ENCODE measurements at places on chromosomes 5 and 9.

DNA sequence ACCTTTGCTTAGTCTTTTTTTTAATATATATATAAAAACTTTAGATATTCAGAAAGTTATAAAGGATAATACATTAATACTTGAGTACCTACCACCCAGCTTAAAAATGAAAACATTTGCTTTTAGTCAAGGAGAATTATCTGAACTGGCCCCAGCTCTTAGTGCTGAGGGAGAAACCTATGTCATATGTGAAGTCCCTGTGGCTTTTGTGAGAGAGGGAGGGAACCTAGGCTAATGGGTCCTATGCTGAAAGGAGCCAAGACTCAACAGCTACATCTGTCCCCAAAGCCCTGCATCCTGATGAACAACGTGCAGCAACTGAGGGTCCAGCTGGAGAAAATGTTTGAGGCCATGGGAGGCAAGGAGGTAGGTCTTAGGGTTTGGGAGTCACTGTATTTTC, 92.0 kb upstream of the RUSC2 start:
- no peak for DNase-seq

GRCh38 chr9:127999461-127999860, 18.7 kb upstream of the EEIG1 start:
- no peak for DNase-seq

- DNase-seq = no peak
These were observed 154.3 kb downstream of the C5orf15 start for GRCh38 chr5:133814152-133814551.

DNA sequence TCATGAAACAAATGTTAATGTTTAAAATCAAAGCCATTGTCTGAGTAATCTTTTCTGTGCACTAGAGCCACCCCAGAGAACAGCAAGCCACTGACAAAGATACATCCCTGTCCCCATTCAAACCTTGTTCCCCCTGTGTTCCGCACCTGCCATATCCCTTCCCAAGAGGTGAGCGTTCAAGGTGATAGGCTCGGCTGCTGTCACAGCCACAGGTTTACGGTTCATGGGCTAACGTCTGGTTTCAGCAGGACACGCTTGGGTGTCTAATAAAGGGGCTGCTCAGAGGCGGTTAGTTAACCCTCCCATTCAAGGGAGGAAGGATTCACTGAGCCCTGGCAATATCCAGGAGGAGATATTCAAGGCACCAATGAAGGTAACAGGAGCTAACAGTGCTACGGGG, 24.5 kb upstream of the LAMC3 start:
- no peak for DNase-seq

- DNase-seq = no peak
These were observed 436.6 kb downstream of the DTWD2 start for GRCh38 chr5:118551716-118552115.

DNA sequence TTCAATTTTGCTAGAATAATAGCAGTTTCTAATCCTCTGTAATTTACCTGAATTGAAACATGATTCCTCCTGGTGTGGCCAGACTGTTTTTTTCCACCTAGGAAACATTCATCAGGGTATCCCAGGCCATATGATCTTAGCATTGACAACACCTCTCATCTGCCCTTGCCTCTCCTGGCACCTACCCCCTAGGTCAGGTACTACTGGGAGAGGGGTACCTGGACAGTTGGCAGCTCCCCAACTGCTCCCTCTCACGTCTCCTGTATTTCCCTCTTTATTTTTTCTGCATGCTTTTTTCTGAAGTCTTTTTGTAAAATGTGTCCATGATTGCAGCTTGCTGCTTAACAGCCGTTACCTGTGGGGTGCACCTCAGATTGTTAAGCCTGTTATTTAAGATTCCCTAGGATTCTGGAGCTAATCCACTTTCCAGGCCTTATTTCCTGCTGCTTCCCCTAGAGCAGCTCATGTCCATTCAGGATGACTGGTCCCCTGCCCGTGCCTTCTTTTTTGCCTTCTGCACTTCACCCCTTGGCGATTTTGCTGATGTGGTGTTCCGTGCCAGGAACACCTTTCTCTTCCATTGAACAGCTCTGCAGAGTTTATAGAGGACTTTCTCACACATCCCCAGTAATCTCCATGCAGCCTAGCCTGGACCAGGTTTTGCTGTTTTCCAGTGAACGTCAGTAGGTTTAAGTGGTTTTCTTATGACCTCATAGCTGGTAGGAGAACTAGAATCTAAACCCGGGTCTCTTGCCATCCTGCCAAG, 33.6 kb downstream of the SNX30 start:
- DNase-seq = peak; percentile 28

DNA sequence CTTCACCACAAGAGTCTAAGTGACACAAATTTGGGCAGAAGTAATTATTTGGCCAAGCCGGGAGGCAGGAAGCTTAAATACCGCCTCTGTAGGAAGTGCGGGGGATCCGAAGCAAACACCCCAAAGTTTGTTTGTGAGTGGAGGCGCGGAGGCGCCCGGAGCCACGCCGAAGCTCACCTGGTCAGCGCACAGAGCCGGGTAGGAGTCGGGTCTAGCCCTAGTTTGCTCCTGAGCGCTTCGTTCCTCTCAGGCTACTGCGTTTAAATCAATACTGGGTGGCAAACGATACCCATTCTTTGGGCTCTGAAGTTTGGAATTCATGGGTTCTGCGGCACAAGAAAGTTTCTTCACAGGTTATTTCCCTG, 855 bp downstream of the MCC start:
- peak; percentile 36 for DNase-seq

GRCh38 chr5:123429993-123430392, 6.8 kb upstream of the CEP120 start:
- no peak for DNase-seq

DNA sequence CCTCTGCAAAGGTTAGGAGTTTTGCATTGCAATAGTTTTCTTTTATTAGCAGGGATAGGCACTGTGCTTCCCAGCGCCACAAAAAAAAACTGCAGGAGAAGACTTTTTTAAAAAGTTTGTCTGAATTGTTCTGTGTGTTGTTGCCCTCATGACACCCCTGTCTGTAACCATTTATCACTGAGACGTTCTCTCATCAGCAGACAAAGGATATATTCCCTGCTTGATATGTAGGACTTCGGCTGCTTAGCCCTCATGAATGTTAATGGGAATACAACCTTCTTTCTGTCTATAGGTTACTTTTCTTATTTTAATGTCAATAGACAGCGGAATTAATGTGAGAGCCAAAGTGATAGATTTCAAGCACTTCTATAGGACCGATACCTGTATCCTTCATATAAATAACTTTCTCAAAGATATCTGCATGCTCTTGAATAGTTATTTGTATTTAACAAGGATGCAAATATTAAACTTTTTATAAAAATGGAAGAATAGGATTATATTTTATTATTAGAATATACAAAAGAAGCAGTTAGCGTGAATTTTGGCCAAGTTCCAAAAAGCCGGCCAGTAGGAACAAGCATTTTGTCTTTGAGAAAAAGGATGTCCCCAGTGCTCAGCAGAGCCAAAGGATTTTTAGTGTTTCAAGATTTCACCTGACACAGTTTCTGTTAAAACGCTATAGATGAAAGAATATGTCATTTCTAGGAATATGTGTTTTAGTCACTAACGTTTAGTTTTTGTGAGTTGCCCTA, 1.5 kb upstream of the LYSMD3 start:
- no peak for DNase-seq

GRCh38 chr9:82254646-82255367, 266.2 kb downstream of the SPATA31D1 start:
- DNase-seq = no peak

DNA sequence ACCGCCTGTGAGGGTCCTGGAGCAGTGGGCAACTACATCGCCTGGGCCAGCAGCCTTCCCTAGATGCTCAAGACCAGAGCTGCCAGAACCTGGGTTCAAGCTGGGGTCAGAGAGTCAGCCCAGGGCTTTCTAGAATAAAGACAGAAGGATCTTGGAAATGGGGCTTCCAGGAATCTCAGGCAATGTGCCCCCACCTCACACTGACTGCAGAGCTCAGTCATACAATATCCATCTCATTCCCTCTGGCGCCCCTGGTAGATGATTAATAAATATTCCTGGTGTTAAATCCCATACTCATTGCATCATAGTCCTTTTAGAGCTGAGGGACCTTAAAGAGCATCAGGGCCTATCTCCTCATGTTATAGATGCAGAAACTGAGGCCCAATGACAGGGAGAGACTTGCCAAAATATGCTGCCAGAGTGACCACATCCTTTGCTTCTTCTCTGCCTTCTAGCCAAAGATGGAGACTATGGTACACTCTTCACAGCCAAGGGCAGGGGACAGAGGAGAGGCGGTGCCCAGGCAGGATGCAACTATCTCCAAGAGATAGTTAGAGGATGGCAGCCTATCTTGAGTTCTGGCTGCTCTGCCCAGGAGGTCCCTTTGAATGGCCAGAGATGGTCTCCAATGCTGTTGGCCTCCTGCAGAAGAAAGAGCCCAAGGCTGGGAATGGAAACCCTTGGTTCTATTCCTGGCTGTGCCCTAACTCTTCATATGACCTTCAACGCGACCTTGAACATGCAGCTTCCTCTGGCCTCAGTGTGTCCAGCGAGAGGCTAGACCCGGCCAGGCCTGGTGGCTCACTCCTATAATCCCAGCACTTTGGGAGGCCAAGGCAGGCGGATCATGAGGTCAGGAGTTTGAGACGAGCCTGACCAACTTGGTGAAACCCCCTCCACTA, 36.2 kb upstream of the IL17B start:
- DNase-seq = no peak

DNA sequence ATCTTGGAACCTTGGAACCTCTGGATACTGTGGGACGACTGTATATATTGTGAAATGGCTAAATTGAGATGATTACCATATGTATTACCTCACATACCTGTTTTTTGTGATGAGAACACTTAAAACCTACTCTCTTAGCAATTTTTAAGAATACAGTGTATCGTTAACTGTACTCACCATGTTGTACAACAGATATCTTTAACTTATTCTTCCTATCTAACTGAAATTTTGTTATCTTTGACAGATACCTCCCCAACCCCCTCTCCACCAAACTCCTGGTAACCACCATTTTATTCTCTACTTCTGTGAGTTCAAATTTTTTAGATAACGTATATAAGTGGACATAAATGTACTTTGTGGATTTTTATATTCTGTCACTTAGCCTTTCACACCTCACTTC, 126.5 kb downstream of the ZCCHC7 start:
- DNase-seq = no peak

- DNase-seq = no peak
These were observed 39.0 kb downstream of the FAM240B start for GRCh38 chr9:38680837-38681445.

- no peak for DNase-seq
These were observed 38.8 kb downstream of the PCA3 start for GRCh38 chr9:76803083-76803482.

DNA sequence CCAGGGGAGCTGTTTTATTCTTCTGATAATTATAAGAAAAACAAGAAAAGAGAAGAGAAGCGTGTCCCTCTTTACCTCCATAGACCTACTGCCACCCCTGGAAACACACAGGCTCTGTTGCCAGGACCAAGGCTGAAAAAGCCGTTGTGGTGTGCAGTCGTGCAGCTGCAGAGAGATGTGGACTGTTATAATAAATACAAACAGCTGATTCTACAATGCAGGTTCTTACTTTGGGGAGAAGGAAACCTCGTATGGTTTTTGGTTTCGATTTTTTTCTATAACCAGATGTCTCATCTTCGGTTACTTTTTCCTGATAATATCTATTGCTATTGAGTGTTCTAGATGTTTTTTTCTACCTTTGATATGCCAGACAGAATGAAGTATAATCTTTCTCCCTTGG, 28.1 kb downstream of the FYB1 start:
- no peak for DNase-seq

DNA sequence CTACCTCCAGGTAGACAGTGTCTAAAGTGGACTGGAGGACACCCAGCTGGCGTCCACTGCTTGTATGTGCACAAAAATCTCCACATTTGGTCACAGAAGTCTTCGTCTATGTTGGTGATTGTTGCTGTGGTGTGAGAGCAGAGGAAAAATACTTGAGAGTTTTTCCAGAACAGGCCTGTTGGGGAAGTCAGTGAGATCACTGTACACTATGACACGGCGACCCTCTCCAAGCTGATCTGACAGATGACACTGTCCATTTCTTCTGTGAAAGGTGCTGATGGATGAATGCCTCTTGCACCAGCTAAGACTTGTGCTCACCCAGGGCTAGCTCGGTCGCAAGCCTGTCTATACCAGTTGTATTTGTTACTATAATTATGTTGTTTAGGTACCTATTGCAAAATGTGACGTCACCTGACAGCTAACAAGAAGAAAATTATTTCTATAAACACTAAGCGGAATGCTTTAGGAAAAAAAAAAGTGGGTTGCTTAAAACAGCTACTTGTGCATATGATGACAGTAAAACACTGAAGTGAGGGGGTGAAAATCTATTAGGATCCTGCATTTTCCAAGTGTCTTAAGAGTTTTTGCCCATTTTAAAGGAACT, 142.3 kb downstream of the ROR2 start:
- no peak for DNase-seq

DNA sequence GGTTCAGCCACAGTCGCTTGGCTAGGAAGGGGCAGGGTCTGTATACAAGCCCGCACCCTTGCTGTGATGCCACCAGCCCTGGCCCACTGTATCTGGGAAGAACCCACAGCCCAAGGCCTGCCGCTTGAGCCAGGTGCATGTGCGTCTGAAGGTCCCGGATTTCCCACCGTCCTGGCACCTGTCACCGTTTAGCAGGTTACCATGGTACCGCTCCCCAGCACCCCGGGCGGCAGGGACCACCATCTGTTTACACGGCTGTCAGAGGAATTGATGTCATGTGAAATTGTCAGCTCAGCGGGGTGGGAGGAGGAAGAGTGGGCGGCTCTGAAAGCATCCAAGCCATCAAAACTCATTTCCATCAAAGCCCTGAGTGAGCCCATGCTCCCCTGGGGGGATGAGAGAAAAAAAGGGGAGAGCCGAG, 92.7 kb downstream of the HRH2 start:
- no peak for DNase-seq

- no peak for DNase-seq
These were observed 278.8 kb downstream of the GAS1 start for GRCh38 chr9:86668488-86668887.

- DNase-seq = no peak
These were observed 4.1 kb upstream of the SEMA5A start for GRCh38 chr5:9549941-9550340.

DNA sequence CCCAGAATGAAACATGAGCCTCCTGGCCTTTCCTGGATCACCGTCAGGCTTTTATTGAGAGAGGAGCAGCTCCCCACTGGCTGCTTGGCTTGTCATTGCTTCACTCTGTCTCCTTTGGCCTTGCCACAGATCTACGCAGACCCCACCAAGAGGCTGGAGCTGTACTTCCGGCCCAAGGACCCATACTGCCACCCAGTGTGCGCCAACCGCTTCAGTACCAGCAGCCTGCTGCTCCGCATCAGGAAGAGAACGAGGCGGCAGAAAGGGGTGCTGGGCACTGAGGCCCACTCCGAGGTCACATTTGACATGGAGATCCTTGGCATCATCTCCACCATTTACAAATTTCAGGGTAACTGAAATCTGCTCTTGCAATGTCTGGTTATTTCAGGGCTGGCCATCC, 11.2 kb downstream of the GTF3C5 start:
- no peak for DNase-seq

DNA sequence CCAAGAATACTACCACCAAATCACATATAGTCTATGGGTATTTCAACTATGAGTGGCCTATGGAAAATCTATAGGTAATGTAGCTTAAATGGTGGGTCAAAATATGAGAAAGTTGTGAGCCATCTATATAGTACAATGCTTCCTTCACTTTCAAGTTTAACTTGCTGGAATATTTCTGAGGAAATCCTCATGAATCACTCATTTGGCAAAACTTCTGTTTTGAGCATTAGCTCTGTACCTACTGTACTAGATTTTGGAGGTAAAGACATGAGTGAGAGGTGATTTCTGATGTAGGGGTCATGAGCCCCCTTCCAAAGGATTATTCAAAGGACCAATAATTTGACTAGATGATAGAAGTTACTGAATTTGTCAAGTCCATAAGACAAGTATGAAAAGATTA, 80.6 kb upstream of the DAB2 start:
- peak; percentile 43 for DNase-seq
